ENCODE measurements at places on chromosomes 11 and 22.

DNA sequence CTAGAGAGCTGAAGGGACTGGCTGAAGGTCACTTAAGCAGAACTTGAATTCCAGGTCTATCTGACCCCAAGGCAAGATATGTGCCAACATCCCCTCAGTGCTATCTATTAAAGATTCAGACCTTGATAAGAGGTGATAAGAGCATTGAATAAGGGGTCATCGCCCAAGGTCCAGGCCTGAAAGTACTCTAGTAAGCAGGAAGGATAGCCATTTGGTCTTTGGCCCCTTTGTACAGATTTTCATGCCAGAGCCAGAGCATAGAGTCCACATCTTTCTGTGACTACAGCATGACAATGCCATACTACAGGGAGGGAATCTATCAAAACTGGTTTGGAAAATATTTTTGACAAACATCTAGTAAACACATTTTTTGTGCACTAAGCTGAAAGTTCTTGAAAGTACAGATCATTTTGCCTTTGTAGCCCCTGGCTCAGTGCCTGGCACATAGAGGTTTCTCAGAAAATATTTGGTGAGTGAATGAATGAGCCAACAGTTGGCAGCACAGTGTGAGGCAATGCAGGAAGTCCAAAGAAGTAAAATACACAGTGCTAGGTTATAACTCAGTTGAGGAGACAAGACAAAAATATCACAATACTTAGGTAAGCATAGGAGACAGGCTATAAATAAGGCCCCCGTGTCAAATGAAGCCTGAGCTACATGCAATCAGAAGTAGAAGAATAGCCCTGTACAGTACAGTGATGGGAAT, 15.1 kb upstream of the RRAS2 start:
- no peak for DNase-seq

GRCh38 chr11:3037040-3037944, 19.9 kb downstream of the CARS1 start:
- DNase-seq = peak; percentile 15

DNA sequence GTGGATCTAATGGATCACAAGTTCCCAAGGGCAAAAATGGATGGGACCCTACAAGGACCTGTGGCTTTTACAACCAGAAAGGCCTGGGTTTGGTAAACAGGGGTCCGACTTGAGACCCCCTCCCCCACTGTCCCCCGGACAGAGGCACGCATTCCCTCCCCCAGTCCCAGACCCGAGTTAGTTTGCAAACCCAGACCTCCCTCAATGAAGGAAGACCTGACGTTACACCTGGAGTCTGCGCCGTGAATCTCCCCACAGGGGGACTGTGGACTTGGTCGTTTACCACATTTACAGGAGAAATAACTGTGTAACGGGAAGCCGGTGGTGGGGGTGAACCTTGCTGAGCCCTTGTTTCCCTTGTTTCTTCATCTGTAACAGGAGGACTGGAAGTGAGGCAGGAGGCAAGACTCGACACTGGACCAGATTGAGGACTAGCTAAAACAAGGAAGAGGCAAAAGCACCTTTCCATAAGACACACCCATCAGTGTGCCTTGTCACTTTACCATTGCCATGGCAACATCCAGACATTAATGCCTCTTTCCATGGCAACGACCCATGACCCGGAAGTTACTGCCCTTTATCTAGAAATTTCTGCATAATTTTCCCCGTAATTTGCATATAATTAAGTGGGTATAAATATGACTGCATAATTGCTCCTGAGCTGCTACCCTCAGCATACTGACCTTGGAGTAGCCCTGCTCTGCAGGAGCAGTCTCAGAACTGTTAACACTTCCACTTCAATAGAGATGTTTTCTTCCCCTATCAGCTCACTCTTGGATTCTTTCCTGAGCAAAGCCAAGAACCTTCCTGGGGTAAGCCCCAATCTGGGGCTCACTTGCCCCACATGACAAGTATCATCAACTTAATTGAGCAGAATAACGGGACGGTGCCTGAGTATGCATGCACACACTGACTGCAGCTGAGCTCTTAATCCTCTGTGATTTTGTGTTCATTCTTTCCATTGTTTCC, 25.4 kb downstream of the PDGFB start:
- no peak for DNase-seq

DNA sequence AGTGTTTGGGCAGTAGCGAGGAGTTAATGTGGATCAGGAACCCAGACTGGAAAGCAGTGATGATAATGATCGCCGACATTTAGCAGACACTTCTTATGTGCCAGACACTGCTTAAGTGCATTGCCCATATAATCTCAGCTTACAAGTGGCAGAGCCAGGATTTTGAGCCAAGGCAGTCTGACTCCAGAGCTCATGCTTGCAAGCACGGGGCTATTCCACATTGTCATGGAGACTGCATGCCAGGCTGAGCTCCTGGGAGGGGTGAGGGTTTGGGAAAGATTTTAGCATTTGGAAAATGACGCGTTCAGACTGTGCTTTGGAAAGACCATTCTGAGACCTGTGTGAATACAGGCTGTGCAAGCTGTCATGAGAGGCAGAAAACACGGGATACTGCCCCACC, 302.7 kb downstream of the DDX10 start:
- no peak for DNase-seq

- DNase-seq = peak; percentile 49
These were observed 33.0 kb downstream of the YWHAH start for GRCh38 chr22:31977141-31977841.

DNA sequence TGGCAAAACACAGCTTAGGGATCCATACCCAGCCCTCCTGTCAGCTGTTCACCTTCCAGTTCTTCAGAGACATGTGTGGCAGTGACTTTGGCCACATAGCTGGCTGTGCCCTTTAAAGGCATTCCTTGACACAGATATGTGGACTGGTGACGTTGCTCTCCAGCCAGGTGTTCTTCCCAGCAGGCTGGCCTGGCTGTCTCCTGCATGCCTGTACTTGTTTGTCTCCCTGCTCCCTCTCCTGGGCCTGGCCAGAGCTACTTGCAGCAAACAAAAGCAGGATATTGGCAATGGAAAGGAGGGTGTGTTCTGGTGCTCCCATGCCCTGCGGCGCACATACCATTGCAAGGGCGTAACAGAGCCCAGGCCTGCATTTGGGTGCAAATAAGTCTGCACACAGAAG, 38.3 kb downstream of the PIK3IP1 start:
- no peak for DNase-seq

DNA sequence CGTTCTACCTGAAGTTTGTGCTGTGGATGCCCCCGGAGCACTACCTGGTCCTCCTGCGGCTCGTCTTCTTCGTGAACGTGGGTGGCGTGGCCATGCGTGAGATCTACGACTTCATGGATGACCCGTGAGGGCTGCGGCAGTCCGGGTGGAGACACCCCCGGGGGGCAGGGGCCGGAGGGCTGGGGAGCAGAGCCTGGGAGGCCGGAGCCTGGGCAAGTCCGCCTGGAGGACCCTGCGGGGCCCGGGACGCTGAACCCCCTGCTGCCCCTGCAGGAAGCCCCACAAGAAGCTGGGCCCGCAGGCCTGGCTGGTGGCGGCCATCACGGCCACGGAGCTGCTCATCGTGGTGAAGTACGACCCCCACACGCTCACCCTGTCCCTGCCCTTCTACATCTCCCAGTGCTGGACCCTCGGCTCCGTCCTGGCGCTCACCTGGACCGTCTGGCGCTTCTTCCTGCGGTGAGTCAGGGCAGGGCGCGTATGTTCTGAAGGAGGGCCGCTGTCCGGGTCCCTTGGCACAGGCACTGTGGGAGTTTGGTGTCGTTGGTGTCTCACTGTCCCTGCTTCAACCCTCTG, 17.3 kb downstream of the RNH1 start:
- DNase-seq = no peak

DNA sequence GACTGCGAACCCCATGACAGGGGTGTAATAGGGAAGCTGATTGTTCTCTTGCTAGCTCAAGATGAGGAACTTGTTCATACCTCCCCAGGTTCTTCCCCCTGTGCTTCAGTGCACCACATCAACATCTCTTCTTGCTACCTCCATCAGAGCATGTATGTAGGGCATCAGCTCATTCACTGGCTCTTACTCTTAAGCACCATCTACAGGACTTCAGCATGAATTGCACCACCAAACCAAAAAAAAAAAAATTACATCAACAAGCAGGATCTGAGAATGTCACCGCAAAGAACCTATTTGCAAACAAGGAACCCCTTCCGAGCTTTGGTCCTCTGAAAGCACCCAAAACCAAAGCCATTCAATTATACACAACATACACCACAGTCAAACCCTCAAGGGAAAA, 2226.5 kb upstream of the RAG2 start:
- DNase-seq = no peak

DNA sequence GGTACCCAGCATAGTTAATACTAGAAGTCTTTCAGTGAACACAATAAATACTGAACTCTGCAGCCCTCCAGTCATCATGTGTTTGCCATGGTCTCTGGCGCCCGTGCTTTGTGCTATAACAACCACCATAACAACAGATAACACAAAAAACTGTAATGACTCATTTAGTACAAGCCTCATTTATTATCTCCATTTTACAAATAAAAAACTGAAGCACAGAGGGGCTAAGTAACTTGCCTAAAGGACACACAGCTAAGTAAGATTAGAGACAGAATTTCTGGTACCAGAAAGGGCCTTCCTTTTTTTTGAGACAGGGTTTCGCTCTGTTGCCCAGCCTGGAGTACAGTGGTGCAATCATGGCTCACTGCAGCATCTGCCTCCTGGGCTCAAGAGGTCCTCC, 19.5 kb downstream of the RBFOX2 start:
- no peak for DNase-seq

DNA sequence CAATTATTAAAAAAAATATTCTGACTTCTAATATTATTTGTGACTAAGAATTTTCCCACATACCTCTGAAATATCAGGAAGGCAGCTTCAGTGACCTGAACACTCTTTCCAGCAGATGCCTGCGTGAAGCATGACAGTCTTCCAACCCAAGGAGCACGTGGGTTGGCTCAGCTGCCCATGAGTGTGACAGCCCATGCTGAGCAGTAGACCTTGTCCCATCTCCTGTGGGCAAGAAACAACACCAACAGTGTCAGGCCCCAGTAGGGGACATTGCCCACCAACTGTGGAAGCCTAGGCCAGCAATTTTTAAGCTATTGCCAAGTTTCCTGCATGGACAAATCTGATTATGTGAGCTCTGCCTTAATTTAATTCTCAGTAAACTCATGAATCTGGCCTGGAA, 66.4 kb upstream of the OLFML1 start:
- no peak for DNase-seq

- no peak for DNase-seq
These were observed 202.5 kb downstream of the TRIM29 start for GRCh38 chr11:119935349-119935925.

- no peak for DNase-seq
These were observed 10.5 kb downstream of the TOLLIP start for GRCh38 chr11:1298695-1299492.

GRCh38 chr11:72813740-72814285, 398 bp upstream of the ATG16L2 start:
- DNase-seq = no peak

DNA sequence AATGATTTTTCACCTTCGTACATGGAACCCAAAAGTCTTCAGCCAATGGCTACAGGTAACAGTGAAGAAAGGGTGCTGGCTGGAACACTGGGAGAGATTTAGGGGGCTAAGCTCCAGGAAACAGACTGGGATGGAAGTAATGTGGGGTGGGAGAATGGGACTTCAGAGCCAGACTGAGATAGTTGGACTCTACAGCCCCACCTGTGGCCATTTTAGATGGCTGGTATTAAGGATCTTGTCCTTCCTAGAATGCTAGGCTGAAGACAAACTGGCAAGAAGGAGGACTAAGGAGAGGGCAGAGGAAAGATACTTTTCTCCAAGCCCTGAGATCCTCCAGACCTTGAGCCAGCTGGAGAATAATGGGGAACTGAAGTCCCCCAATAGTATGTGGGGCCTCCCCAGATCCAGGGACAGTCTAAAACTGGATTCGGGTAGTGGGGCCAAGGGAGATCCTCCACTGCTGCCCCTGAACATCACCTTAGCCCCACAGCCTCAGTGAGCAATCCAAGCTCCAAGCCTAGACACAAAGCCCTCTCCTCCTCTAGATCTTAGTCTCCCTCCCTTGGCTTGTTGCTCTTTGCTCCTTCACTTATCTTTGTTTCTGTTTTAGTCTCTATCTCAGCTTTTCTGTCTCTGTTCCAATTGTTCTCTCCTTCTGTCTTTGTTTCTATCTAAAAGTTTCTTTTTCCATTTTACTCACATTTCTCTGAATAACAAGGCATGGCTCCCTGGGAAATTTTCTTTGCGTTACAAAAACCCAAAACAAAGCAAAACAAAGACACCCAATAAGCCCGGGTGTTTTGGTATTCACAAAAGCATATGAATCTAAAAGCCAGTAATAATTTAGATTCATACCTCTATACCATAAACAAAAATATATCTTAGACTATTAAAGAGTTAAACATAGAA, 16.2 kb upstream of the RRAS2 start:
- no peak for DNase-seq

DNA sequence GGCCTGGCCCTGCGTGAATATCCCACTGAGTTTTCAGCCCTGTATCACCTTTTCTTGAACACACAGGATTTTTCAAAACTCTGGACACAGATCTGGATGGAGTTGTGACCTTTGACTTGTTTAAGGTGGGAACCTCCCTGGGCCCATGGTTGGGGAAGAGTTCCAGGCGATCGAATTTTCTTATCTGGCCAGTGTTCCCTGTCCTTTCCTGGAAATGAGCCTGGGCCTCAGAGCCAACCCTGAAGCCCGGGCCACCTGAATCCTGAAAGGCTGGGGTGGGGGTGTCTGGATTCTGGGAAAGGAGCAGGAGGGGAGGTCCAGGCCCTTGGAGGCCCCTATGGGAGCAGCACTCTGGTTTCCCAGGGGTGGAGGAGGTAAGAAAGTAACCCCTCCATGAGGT, 29.0 kb downstream of the CAPN1 start:
- no peak for DNase-seq

DNA sequence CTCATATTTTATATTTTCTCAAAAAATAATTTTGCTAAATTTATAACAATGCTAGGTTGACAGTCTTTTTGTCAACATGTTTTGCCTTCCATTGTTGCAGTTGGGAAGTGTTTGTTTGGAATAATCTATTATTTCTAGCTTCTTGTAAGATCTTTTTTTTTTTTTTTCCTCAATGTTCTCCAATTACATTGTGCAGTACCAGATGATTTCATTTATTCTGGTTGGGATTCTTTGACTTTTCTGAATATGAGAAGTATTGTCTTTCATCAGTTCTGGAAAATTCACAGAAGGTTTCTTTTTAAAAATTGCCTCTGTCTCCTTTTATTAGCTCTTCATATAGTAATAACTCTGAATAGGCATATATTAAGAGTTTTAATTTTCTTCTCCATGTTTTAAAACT, 245.4 kb downstream of the DYNC2H1 start:
- DNase-seq = no peak

- no peak for DNase-seq
These were observed 608.1 kb upstream of the CADM1 start for GRCh38 chr11:116112087-116112935.
